Activated gamma-delta T cell (primary cell): ENCODE measurements at places on chromosomes 3 and 15.

DNA sequence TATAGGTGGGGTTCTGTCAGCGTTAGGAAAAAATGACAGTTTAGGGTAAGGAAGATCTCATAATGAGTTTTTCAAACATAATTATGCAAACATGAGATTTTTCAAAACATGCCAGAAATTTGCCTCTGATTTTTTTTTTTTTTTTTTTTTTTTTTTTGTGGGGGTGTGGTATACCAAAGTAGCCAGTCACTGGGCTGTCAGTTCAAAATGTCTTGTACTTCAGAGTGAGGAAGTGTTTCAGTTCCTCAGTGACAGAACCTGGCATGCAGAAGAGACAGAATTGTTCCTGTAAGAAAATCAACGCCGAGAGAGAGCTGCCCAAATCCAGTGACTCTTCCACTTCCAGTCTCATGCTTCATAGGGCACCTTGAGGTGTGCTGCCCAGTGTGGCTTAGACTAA, 9.7 kb downstream of the NCBP2 start:
- DNase-seq: no peak

GRCh38 chr3:9916734-9917680, at the start of gene IL17RC:
IL17RC (plus strand) TSS chr3:9917098; CDS start chr3:9917316, 218 bp downstream.
- no peak for DNase-seq

DNA sequence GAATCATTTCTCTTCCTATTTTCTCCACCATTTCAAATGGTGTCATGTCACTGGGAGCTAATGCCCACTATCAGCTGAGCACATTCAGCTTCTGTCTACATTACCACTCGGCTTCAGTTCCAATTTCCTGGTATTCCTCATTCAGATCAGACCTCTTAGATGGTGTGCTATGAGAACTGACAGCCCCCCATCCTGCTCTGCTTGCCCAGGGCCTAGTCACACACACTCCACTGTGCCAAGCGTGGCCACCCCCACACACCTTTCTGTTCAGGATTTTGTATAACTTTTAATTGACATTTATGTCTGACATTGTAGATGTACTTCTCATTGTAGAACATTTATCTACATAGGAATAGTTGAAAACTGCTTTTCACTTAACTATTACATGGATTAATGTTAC, 146.8 kb downstream of the CDIN1 start:
- no peak for DNase-seq

- no peak for DNase-seq
Observed at GRCh38 chr3:42732196-42732828, 29.7 kb upstream of the HHATL start.

DNA sequence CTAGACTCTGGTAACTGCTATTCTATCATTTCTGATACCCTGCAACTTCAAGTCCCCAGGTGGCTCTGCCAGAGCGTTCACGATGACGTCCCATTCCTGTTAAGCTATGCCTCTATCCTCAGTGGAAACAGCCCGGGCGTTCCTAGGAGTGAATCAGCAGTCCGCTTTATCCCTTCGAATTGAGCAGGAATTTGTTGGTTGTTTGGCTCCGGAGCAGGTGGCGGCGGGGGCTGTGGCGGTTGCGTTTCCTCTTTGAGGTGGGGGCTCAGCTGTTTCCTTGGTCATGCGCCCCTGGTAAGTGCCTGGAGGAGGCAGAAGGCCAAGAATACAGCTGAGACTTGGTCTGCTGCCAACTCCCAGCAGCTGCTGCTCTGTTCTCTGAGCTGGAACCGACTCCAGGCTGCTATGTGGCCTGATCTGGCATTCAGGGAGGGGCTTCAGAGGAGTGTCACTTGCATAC, 25.2 kb downstream of the ARPP21 start:
- no peak for DNase-seq

DNA sequence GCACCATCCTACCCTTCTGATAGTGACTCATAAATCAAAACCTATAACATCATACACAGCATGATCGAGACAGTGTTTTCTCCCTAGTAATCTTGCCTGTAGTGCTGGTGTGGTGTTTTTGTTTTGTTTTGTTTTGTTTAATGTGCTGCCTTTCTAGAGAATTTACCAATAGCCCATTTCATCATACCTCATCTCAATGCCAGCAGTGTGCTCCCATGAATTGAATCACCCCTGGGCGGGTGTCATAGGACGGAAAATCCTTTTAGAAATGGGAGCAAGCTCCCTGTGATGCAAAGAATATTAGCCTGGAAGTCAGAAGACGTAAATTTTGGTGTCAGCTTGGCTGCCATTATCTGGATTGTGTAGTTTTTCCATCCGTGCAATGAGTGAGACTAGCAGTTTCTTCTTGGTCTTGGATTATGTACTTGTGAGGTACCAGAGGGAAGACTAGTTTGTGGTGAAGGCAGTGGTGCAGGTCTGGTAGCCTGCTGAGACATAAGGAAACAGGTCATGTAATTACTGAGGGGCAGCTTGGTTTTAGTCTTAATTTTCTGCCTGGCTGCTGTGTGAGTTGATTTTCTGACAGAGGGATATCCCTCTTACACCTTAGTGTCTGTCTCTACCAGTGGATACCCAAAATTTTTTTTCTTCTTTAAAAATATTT, 29.9 kb downstream of the IGSF10 start:
- no peak for DNase-seq

DNA sequence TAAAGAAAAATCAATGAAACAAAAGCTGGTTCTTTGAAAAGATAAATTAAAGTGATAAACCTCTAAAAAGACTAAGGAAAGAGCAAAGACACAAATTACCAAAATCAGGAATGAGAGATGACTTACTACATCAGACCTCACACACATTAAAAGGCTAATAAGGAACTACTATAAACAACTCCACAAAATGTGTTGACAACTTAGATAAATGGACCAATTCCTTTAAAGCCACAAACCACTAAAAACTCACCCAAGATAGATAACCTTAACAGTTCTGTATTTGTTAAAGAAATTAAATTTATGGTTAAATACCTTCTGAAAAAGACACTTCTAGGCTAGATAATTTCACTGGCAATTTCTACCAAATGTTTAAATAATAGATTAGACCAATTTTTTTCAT, 170.4 kb downstream of the SMAD6 start:
- no peak for DNase-seq

DNA sequence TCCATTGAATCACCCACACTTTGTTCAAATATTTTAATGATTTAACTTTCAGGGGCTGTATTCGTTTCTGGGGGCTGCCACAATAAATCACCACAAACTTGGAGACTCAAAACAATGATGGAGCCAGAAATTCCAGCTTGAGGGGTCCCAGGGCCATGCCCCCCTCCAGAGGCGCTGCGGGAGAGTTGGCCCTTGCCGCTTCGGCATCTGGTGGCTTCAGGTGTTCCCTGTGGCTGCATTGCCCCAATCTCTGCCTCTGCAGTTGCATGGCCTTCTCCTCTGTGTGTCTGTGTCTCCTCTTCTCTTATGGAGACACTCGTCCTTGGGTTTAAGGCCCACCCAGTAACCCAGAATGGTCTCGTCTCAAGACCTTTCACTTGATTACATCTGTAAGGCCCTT, 144.7 kb downstream of the CHSY1 start:
- DNase-seq: no peak

GRCh38 chr3:87448558-87448957, 172.2 kb upstream of the POU1F1 start:
- no peak for DNase-seq

- no peak for DNase-seq
Observed at GRCh38 chr15:67836134-67836455, 3.8 kb downstream of the RNU6-1 start.

- no peak for DNase-seq
Observed at GRCh38 chr3:169323578-169324451, 339.7 kb downstream of the MECOM start.

DNA sequence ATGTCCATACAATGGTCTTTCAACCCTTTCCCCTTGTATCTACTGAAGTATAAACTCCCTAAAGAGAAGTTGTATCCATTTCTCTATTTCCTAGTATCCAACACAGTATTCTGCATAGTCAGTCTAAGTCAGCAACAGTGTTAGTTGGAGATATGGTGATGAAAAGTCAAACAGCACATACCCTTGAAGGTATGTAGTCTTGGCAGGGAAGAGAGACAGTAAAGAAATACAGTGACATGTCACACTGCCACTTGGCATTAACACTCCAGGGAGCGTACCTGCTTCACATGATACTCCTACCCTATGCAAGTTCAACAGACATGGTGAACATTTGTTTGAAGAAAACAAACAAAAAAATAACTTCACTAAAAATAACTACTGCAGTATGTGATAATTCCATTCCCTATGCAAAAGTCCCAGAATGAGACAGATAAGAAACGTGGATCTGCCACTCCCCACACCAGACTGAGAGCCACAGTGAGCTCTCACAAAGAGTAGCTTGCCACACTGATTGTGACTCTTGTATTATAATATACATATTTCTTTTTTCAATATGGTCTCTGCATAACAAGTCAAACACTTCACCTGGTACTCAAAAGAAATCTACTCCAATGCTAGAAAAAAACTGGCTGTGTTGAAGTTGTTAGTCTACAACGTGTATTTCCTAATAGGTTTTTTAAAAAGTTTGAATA, 5.9 kb downstream of the PDCD10 start:
- DNase-seq: no peak

DNA sequence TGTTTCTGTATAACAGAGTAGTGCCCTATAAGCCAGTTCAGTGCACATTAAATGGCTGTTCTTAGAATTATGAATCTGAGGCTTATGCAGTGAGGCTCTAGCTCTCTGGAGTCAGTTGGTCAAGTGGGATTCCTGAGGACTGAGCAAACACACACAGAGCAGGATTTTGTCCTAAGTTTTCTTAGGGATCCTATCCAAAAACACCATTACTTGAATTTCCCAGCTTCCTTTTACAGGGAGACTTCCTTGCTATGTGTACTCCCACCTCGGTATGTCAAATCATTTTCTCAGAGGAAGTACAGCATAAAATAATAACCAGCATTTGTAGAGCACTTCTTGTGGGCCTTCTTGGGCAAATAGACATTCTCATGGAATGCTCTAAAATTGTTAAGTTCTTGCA, 63.1 kb upstream of the GOLGA6B start:
- DNase-seq: no peak

GRCh38 chr15:73328149-73328820, 40.5 kb downstream of the HCN4 start:
- DNase-seq: no peak

- DNase-seq: no peak
Observed at GRCh38 chr3:125602752-125603649, 7.7 kb upstream of the OSBPL11 start.
